ENCODE measurements at places on chromosomes 7 and 10.

- no peak for DNase-seq
Observed at GRCh38 chr10:100370714-100371481, 23.9 kb downstream of the SCD start.

DNA sequence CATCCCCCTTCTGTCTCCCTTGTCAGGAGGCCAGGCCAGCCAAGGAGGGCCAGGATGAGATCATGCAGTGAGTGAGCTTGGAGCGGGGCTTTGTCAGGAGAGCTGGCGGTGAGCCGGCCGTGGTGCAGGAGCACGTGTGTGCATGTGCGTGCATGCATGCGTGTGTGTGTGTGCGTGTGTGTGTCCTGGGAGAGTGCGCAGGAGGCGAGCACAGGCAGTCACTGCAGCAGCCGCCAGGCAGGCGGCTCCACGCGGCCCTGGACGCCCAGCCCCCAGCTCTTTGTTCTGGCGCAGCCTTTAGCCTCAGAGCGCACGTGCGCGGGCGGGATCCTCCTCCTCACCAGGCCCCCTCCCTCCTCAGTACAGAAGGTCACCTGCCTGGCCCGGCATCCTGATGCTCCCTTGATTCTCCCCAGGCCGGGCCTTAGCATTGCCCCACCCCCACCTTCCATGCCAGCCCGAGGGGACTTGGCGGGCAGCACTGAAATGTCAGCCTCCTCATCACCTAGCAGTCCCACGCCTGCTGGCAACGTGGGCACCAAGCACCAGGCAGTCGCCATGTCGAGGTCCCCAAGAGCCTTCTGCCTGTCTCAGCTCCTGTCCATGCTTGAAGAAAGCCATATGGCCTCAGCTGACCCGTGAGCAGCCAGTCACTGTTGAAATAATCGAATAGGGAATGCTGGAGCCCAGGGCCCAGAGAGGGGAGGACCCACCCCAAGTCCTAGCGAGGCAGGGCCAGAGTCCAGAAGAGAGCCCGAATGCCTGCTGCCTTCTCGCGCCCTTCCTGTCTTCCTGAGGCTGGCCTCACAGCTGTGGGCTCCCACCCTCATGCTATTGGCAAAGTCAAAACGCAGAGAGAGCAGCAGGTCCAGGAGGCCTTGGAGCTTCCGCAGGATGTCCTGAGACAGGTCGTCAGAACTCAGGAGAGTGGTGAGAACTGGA is 125.9 kb upstream of the PPIF start:
- no peak for DNase-seq

DNA sequence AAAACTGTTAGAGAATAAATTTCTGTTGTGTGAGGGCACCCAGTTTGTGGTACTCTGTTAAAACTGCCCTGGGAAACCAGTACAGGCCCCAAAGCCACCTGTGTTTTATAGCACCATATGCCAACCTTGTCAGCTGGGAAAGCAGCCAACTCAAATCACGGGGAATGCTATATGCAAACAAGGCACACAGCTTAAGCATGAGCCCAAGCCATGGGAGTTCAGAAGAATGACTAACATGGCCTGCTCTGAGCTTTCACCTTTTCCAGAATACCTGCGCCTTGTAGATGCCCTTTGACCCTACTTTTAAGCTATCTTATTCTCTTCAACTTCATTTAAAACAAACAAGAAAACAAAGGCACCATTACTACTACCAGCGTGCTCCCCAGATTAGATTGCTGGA is 5.5 kb upstream of the SLC25A13 start:
- DNase-seq = no peak

DNA sequence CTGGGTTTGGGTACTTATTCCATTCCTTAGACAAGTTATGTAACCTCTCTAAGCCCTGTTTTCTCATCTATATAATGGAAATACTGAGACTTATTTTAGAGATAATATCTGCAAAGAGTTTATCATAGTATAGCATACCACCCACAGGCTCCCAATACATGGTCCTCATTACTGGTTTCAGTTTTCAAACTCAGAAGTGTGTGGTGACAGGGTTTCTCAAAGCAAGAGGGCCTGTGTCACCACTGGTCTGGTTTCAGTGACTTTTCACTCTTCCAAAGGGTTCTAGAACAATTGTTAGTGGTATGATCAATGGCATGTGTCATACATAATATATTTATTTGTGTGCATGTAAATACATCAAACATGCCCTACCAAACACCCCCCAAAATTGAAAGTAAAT is 89.2 kb upstream of the BMPER start:
- DNase-seq = no peak

GRCh38 chr7:91031757-91032156 is 232.5 kb upstream of the FZD1 start:
- no peak for DNase-seq

DNA sequence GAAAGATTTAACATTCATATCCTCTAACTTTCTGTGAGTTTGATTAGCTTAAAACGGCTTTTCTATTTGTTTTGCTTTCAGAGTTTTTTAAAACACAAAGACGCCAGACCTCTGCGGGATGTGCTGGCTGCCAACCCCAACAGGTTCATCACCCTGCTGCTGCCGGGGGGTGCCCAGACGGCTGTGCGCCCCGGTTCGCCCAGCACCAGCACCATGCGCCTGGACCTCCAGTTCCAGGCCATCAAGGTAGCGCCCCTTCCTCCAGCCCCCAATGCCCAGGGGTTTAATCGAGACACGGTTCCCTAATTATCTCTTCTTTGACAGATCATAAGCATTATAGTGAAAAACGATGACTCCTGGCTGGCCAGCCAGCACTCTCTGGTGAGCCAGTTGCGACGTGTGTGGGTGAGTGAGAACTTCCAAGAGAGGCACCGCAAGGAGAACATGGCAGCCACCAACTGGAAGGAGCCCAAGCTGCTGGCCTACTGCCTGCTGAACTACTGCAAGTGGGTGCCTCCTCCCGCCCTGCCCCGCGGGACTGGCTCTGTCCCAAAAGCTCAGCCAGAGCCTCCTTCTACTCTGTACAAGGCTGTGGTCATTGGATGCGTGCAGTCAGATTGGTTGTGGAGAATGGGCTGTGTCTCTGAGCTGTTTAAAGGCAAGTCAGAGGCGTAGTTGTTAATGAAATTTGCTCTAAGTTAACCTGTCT is 71.2 kb downstream of the TRRAP start:
- no peak for DNase-seq

DNA sequence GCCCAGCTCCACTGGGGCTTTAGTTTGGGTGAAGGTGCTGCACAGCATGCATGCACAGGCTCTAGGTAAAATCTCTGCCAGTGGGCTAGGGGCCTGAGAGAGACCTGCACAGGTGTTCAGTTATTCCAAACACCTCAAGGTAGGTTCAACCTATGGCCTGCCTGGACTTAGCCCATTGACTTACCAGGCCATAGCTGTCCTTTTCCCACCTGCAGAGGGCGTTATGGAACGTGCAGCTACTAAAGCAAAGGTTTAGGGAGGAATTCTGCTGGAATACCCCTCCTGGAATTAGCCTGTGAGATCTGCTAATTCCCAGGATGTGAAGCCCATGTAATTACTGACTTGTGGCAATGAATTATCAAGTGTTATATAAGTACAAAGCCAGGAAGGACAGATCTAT is 3.6 kb downstream of the VWC2 start:
- DNase-seq = no peak

DNA sequence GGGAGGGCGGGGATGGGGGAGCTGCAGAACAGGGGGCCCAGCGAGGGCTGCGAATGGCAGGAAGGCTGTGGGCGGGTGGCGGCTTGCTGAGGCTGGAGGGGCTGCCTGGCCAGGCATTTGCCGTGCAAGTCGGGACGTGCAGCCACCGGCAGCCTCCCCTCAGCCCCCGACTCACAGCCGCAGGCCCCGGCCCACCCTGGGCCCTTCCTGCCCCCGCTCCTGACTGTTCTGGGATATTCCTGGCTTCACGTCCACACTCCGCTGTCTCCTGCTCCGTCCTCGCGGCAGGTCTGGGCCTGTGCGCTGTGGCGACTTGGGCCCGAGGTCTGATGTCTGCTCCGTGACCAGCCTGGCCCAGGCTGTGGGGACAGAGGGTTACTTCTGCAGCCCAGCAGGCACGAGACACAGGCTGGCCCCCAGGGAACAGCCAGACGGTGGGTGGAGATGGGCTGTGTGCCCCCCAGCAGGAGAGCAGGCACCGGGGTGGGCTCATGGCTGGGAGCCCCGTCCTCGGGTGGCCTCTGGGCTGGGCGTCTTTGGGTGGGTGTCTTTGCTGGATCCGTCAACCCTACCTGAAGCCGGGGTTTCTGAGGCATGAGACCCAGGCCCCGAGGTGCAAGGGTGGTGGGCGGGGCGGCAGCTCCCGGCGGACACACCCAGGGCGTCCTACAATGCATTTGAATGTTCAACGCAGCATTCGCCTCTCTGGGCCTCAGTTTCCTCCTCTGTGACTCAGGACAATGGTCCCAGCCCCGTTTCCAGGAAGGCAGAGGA is 86.5 kb downstream of the FOXL3 start:
- no peak for DNase-seq

DNA sequence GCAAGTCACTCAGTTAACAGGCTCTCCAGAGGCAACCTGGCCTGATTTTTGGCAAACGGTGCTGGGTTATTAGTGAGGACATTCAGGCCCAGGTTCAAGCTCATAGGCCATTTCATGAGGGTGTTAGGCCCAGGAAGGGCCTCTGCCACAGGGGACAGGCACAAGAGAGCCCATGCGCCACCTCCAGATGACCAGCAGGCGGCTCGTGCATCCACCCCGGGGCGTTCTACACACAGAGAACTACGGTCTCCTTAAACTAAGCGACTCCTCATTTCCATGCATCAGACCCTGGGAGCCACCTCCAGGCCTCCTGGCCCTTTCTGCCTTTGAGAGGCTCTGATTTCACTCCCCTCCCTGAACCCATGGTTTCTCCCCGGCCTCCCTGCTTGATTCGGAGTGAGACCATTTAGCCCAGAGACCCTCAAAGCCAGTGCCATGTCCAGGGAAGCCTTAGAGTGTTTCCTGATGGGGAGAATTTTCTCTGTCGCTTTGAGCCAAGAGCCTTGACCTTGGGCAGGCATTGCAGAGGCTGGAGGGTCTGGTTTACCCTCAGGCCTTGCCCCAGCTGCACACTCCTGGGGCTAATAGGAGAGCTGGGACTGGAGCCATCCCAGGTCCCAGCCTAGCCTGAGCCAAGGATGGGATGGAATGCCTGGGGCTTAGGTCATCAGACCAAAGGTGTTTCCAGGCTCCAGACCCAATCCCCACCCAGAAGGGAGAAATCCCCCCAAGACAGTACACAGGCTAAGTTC is 188.0 kb downstream of the GRID1 start:
- no peak for DNase-seq

GRCh38 chr7:149823631-149824199 is 14.5 kb upstream of the ZNF862 start:
- DNase-seq = no peak

GRCh38 chr10:18650404-18650997 is 886 bp downstream of the NSUN6 start:
- no peak for DNase-seq

DNA sequence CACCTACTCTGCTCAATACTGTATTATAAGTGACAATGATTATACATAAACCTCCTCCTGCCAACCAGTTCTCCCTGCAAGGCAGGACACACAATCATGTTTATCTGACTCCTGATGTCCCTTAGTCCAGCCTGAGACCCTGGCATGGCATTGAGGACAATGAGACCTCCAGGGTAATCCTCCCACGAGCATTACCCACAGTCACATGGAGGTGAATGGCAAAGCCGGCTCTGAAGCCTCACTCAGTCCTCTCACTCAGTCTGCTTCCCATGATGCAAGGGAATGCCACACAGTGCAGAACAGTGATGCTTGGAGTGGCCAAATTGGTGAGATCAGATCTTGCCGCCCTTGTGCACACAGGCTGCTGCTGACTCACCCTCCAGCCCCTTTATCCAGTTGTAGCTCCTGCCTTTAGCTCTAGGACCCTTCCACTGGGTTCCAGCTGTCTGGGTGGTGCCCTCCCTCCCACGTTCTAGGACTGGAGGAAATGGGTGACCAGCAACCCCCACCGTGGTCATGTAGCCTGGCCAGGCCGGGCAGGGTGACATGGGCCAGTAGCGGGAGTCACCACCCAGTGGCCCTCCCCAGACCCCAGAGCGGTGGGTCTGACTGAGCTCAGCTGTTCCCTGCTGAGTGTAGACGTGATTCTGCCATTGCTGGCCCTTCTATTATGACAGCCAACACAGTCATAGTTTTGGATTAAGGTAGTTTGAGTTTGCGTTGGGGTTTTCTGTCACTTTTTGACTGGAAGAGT is 5.5 kb upstream of the ADCY1 start:
- DNase-seq = no peak

Measured in stimulated activated CD4-positive, alpha-beta T cell treated with anti-CD3 and anti-CD28 coated beads, Interleukin-15, amount 100 ng/mL, for 1 hour (primary cell).